ENCODE measurements at places on chromosomes 6 and 20.

GRCh38 chr6:15308435-15309213 lies 62.8 kb downstream of the JARID2 start:
- DNase-seq = no peak

DNA sequence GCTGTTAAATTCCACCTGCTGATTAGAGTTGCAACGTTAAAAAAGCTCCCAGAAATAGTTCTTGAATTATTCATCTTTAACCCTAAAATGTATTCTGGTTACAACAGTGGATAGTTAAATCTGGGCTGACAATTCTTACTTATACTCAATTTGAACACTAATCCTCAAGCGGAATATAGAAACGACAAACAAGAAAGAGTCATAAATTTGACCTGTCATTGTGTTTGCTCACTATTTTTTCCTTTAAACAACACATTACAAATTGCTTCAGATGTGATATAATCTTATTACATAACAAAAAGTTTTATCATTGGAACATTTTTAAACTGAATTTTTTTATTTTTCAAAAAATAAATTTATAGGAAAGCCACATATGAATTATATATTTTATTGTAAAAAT lies 104.5 kb upstream of the RNF217 start:
- no peak for DNase-seq

GRCh38 chr20:37290158-37290810 lies 829 bp downstream of the MANBAL start:
- no peak for DNase-seq

DNA sequence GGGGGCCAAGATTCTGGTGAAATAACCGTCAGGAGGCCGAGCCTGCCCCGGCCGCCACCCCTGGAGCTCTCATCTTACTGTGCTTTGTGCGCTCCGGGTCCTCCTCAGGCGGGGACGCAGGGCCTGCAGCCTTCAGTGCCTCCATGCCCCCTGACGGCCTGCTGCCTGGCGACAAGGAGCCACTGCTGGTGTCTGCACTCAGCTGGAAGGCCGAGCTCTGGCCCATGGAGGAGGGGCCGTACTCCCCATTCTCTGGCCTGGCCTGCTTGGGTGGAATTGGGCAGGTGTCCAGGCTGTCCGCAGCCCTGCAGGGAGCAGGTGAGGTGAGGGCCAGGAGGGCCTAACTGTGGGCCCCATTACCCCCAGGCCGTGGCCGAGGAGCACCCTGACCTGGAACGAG lies 5.3 kb downstream of the ZNF512B start:
- DNase-seq = no peak

DNA sequence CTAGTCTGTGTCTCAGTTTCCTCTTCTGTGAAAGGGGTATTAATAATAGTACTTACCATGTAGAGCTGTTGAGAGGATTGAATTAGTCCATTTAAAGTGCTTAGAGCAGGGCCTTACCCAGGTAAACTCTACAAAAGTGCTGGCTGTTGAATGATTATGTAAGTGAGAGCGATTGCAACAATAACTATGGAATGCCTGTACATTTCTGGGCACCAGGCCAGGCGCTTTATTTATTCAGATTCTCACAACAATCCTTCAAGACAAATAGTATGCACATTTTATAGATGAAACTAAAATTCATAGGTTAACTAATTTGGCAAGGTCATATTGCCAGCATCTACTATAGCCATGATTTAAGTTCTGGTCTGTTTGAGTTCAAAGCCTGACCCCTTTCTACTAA lies 78.3 kb upstream of the MMS22L start:
- DNase-seq = no peak

DNA sequence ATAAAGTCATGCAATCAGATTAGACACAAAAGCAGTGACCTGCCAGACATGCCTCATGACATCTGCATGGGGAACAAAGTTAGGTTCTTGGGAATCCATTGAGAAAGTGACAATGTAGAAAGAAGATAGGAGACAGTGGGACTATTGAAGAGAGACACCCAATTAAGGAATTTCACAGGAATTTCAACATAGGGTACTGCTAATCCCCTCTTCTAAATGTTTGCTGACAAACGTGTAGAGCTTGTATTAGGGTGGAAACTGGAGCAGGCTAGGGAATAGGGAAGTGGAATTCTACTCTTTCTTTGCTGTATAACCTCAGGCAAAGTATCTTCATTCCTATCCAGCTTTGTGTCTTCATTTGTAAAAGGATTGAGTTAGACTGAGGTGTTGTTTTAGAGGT lies 409.4 kb upstream of the SASH1 start:
- no peak for DNase-seq

- no peak for DNase-seq
Observed at GRCh38 chr6:143746202-143747119, 68.7 kb downstream of the PHACTR2 start.

DNA sequence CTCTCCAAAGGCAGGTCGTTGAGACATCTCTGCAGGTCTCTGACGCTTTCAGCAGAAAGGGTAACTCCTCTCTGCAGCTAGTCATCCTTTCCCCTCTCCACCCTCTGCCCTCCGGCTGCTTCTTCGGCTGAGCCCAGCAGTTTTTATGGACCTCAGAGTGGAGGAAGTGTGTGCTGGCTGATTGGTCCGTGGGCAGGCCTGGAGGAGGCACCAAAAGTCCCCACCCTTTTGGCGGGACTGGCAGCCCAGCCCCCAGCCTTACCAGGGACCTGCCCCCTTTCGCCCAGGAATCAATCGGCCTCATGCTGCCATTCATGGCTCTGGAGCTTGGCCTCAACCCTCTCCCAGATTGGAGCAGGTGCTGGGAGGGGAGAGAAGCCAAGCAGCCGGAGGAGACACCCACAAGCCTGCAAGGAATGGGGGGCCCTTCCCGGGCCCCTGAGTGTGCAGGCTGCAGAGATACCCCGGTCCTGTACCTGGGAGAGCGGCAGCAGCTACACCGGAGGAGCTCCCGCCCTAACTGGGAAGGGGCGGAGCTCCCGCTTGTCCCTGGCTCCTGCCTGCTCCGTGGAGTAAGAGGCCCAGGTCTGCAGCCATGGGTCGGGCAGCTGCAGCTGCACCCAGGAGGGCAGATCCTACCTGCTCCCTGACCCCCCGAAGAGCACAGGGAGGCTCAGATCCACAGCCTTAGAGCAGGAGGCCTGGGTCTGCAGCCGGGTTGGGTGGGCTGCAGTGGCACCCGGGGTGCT lies 170.3 kb upstream of the SOX4 start:
- no peak for DNase-seq

- no peak for DNase-seq
Observed at GRCh38 chr6:170144571-170145271, 146.2 kb downstream of the DLL1 start.

DNA sequence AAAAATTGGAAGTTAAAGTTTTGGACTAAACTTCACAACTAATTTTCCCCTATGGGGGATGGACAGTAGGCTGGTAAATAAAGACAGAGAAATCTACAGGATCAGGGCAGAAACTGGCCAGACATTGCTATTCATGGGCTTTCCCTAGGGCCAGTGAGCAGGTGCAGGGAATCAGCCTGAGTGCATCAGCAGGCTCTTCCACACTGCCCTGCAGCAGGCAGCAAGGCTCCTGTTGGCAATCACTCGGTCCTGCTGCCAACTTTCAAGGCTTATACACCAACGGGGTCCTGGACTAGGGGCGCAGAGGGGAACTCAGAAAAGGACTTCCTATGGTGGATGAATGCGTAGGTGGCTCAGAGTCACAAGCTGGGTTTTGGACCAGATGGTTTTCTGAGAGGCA lies 59.8 kb upstream of the NHSL1 start:
- no peak for DNase-seq

DNA sequence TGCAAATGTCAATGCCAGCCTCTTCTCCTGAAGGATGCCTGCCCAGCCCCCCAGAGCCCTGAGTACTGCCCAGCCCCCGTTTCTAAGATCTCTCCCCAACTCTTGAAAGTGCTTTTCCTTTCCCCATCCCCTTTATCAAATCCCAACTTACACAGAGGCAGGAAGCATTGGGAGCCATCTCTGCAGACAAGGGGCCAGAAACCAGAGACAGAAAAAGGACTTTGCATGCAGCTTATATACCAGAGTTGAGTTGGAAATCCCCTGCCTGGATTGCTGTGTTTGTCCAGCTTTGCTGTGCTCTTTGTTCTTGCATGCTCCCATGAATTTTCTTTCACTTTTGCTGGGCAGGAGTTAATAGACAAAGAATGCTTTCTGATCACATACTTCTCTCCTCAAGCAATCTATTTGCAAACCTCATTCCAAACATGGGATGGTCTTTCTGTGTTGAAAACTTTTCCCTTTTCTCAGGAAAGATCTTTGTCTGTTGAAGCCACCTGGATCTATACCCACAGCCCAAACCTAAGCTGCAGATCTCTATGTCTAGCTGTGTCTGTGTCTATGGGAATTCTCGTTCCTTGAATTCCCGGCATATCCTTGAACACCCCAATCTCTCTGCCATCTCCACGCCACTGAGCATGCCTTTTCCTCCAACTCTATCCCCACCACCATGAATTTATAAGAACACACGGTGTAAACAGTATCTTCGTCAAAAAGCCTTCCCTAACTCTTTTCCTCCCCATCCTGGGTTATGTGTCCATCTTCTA lies at the start of gene UBD:
Gene UBD, minus strand, starts transcription at position 209 of the 764 bp plus-strand sequence. Its CDS starts 31 bp downstream, at position 178.
- DNase-seq = no peak

DNA sequence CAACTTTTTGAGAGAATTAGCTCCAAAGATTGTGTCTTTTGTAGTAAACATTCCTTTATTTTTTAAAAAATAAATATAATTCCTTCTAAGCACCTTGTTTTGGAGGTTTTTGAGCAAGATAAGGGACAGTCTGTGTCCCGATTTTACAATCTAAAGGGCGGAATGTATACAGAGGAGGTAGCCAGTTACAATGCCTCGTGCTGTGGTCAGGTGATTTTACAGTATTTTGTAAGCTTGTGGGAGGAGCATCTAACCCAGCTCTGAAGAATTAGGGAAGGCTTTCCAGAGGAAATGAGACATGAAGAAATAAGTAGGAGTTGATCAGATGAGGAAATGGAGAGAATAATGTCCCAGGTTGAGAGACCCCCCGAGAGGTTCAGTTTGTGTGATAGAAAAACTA lies 1.3 kb downstream of the HINT3 start:
- no peak for DNase-seq

DNA sequence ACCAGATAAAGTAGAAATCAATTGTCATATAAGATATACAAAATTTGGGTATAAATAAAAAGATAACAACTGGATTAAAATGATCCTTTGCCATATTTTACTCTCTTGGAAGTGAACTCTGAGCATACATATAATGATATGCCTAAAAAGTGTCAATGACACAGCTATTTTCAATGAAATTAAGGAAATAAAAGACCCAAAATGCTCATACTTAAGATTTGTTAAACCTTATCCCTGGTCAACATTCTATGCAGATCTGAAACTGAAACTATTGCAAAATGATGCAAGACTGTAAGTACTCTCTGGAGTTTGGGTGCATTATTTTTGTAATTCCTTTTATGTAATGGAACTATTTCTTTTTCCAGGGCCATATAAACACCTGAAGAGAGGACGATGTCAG lies 119.0 kb upstream of the SGK1 start:
- DNase-seq = no peak

DNA sequence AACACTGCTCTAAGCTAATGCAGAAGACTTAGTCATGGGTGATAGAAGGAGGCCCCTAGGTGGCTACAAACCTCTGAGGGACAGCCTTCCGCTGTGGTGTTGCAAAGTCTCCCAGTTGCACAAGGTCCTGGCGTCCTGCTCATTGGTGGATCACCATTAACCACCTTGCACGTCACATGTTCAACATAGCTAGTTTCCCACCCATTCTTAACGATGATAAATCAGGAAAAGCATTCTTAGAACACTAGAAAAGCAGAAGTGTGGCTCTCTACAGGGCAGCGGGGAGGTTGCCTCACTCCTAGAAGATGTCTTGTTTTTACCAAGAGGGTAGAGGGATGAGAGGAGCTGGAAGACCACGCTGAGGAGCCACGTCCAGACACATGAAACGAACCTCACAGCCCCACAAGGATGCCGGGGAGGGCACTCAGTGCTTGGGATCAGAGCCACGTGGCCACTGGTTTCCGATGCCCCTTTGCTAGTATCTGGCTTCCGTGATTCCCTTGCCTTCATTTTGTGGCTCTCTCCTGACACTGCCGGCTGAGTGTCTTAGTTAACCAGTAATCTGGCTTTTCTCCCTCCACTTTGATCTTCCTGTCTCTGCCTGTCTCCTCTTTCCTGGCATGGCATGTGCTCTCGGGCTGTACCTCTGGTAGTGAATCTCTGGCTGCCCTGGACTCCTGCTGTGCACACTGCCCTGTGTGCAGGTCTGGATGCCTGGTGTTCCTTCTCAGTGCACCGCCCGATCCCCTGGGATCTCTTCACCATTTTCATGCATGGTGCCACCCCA lies 91.4 kb upstream of the NEDD9 start:
- no peak for DNase-seq

DNA sequence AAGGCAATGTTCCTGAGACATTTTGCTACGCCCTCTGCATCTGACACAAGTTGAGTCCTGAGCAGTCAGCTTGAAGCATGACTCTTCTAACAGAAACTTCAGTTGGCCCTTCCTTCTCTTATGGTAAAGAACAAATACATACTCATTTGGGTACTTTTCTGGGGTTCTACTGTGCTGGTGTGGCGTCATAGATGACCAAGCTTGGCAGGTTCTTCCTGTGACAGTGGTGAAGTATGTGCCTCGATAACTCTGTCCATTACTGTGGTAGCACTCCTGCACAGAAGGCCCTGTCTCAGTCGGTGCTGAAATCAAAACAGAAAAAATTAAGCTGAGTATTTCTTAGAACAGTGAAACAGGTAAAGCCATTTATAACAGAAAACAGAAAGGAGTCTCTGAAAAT lies 152.5 kb downstream of the SLC22A3 start:
- no peak for DNase-seq

Data from activated CD4-positive, alpha-beta T cell treated with anti-CD3 and anti-CD28 coated beads, Interleukin-2, amount 50 U/mL, for 1 hour (primary cell).